ENCODE measurements at places on chromosomes 1 and 21. TPM values are rescaled to one million over a fixed set of nuclear protein-coding genes. Genes with fewer than 3 reads are reported as not detected.

SYT6 gene
- not detected for polyA plus RNA-seq

NUP210L gene
- polyA plus RNA-seq, result not detected

SLC25A24 gene
- 4.7 TPM for polyA plus RNA-seq

LRRC53 gene
- polyA plus RNA-seq, result not detected

KLF17 gene
- not detected for polyA plus RNA-seq

AMY1B gene
- not detected for polyA plus RNA-seq

PER3 gene
- 4.7 TPM for polyA plus RNA-seq

OR6N1 gene
- not detected for polyA plus RNA-seq

RGS4 gene
- not detected for polyA plus RNA-seq

IL10 gene
- polyA plus RNA-seq, result not detected

AIRE gene
- not detected for polyA plus RNA-seq

MRPS14 gene
- polyA plus RNA-seq, result 52.1 TPM

DNM3 gene
- polyA plus RNA-seq, result 1.2 TPM

HUNK gene
- polyA plus RNA-seq, result not detected

COX20 gene
- 41.5 TPM for polyA plus RNA-seq

TRAF3IP3 gene
- polyA plus RNA-seq, result 287 TPM

HMGCL gene
- polyA plus RNA-seq, result 57.9 TPM

OXCT2 gene
- not detected for polyA plus RNA-seq

CACNA1E gene
- not detected for polyA plus RNA-seq

ALDH4A1 gene
- polyA plus RNA-seq, result 6.7 TPM

FABP3 gene
- not detected for polyA plus RNA-seq

RIPPLY3 gene
- not detected for polyA plus RNA-seq

CLCA2 gene
- polyA plus RNA-seq, result not detected

S100A14 gene
- polyA plus RNA-seq, result not detected

RUNX1 gene
- polyA plus RNA-seq, result 25.2 TPM

ANKRD45 gene
- not detected for polyA plus RNA-seq

OR14K1 gene
- not detected for polyA plus RNA-seq

ADORA1 gene
- 3.7 TPM for polyA plus RNA-seq

CA6 gene
- not detected for polyA plus RNA-seq

FCGR3A gene
- polyA plus RNA-seq, result 491 TPM

RGS13 gene
- polyA plus RNA-seq, result 0.16 TPM

NOS1AP gene
- not detected for polyA plus RNA-seq

AGL gene
- 10.8 TPM for polyA plus RNA-seq

C8B gene
- not detected for polyA plus RNA-seq

RHBG gene
- polyA plus RNA-seq, result not detected

MYOG gene
- polyA plus RNA-seq, result not detected

WDR77 gene
- polyA plus RNA-seq, result 36.3 TPM

BCL2L15 gene
- 0.11 TPM for polyA plus RNA-seq

CACNA1S gene
- polyA plus RNA-seq, result not detected

MCL1 gene
- polyA plus RNA-seq, result 44.2 TPM

LRRN2 gene
- polyA plus RNA-seq, result not detected

DHDDS gene
- polyA plus RNA-seq, result 40.3 TPM

CELF3 gene
- polyA plus RNA-seq, result not detected

SH2D2A gene
- polyA plus RNA-seq, result 139 TPM

PRAMEF7 gene
- not detected for polyA plus RNA-seq

LAPTM5 gene
- polyA plus RNA-seq, result 744 TPM

UBE2U gene
- not detected for polyA plus RNA-seq

F11R gene
- polyA plus RNA-seq, result 27.7 TPM

CAP1 gene
- polyA plus RNA-seq, result 950 TPM

MROH7 gene
- not detected for polyA plus RNA-seq

TMOD4 gene
- polyA plus RNA-seq, result not detected

KCNK1 gene
- polyA plus RNA-seq, result not detected

All from immature natural killer cell (primary cell).